ENCODE measurements at places on chromosomes 11 and 22.

DNA sequence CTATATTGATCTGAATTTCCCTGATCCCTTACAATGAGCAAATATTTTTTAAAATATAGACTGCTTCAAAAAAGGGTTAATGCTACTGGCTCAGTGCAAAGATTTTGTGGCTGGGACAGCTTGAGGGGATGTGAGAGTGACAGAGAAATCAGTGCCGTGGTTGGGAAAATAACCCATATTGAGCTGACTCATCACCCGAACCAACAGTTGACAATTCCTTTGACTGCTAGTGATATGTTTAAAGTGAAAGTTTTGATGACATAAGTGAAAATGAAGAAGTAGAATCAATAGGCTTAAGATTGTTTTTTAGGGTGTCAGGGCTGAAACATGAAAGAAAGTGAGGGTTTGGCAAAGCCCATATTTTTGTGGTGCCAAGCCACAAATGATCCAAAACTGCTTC, 257.1 kb upstream of the TENM4 start:
- no peak for DNase-seq

- DNase-seq: no peak
Observed at GRCh38 chr22:27416511-27417420, 384.8 kb downstream of the MN1 start.

GRCh38 chr11:74672332-74672955, 58.8 kb downstream of the CHRDL2 start:
- no peak for DNase-seq

DNA sequence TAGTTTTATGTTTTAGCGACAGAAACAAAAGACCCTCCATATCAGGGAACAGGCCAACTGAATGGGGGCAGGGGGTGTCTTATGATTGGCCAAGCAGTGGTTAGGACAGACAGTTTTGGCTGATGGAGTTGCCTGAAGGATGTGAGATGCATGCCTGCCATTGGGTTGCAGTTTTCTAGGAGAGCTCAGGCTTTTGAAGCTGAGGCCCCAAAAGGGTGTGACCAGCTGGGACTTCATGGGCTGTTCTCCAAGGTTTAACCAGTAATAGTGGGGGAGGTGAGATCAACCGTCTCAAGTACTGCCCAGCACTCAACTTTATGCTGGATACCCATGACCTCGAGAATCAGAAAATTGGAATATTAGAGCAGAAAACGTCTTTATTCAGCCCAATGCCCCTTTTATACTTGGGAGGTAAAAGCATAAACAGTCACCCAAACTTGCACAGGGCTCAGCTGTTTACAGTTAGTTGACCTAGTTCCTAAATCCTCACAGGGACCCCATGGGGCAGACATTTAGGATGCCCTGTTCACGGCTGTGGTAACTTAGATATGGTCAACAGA, 13.5 kb downstream of the DTX4 start:
- DNase-seq: no peak

DNA sequence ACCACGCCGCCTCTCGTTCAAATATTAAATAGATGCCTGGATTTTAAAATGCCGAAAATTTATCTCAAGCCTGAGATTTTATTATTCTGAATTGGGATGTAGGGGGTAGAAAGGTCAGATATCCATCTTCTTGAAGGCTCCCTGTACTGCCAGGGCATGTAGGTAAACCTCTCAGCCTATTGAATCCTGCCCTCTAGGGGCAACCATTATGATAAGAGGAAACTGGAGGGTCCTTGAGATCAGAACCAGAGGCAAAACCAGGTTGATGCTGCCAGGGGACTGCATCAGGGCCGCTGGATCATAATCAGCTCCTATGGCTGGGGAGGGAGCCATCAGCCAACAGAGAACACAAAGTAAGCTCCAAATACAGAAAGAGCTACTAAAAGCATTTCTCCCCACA, 92.4 kb downstream of the KCNC1 start:
- no peak for DNase-seq

DNA sequence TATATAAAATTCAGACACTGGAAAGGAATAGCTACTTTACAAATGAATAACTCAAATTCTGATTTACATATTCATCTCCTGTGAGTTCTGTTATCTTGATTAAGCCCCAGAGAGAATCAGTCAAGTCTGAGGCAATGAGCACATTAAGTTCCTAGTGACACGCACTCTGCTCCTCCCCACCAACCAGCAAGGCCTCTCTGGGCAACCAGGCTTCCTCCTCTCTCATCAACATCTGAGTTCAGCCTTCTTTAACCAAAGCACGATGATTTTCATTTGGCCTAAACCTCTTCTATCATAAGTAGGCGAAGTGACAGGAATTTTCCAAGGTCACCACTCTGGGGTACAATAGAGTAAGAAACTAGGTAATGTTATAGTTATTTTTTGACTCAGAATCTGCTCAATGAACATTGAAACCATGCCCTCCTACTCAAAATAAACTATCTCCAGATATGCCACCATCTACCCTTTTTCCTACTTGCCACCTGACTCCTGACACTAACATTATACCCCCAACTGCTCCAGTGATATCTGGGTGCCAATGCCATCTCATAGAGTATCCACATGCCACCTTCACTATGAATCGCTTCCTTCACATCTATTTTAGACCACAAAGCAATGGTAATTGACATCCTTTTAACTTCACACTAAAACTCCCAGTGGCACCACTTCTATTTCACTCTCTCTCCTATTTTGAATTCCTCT, 114.8 kb downstream of the FAM76B start:
- DNase-seq: no peak

GRCh38 chr11:73316422-73316821, 8.3 kb downstream of the ARHGEF17 start:
- DNase-seq: no peak

GRCh38 chr11:14905104-14906033, 13.3 kb upstream of the CYP2R1 start:
- peak; percentile 79 for DNase-seq

Data from activated T-cell treated with anti-CD3 and anti-CD28 coated beads, Interleukin-2, amount 50 U/mL, for 1 hour (primary cell).